ENCODE measurements at places on chromosomes 4 and X.

GRCh38 chrX:5752831-5753230 is 475.8 kb downstream of the NLGN4X start:
- DNase-seq = no peak

GRCh38 chr4:139020384-139020783 is 4.8 kb downstream of the NOCT start:
- no peak for DNase-seq

DNA sequence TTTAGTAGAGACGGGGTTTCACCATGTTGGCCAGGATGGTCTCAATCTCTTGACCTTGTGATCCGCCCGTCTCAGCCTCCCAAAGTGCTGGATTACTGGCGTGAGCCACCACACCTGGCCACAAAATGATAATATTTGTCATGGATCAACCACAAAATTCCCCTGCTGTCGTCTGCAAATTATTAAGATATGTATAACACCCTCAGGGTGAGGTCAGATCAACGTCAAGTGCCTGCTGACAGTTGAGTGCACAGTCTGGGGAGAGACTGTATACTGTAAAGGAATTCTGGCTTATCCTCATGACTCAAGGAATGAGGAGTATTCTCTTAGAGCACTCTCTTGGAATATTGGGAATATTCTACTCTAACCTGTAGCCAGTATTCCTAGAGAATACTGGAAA is 11.2 kb downstream of the EPGN start:
- DNase-seq = no peak

DNA sequence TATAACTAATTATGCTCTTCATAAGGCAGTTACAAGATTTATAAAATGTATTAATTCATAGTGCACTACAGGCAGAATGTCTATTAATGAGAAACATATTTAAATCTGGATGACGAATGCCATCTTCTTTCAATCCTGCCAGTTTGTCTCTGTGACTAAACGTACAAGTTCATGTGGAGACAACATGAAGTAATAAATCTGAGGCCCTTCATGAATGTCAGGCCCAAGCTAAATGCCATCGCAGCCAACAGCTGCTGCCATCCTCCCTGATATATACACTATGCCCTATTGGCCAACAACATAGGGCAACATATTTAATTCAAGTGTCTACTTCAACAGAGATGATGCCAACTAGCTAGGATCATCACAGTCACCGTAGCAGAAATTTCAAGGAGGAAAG is 43.7 kb downstream of the TSPAN5 start:
- no peak for DNase-seq

DNA sequence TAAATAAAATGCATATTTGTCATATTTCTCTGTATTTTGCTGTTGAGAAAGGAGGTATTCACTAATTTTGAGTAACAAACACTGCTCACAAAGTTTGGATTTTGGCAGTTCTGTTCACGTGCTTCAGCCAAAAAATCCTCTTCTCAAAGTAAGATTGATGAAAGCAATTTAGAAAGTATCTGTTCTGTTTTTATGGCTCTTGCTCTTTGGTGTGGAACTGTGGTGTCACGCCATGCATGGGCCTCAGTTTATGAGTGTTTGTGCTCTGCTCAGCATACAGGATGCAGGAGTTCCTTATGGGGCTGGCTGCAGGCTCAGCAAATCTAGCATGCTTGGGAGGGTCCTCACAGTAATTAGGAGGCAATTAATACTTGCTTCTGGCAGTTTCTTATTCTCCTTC is 3.3 kb downstream of the HTT start:
- DNase-seq = no peak

DNA sequence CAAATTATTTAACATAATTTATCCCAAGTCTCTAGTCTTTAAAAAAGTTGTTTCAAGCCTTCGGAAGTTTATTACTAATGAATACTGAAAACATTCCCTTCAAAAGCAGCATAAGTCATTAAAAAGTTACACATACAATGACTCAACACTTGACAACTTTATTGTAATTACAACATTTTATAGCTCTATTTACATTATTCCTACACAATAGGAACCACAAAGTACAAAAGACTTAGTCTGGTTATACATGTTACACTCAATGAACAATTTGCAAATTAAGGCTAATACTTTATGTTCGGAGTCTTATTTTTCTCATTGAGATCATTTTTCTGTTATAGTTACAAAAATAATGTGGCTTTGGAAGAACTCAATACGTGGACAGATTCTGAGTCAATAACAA is 114.4 kb upstream of the POF1B start:
- no peak for DNase-seq

- DNase-seq = peak; percentile 41
Observed at GRCh38 chrX:53686151-53686885, at the start of gene HUWE1. Gene HUWE1 (minus strand): TSS chrX:53686719. CDS start chrX:53654107, 32,612 bp downstream.

DNA sequence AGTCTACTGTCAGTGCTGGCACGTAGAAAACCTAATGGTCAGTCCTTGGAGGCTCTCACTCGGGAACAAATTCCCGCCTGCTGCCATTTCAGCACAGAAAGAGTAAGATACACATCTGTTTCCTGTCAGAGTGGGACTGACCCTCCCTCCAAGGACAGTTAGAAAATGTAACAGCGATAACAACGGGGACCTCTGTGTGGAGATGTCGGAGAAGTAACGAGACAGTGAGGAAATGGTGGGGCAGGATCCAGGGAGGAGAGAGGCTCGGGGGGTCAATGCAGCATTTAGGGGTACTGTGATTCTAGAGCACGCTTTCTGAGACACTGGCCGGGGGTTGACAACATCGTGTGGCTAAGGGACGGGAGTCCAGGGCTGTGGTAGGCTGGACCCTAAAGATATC is 36.0 kb upstream of the SORCS2 start:
- DNase-seq = no peak

GRCh38 chr4:137559801-137560200 is 27.5 kb upstream of the PCDH18 start:
- no peak for DNase-seq

- no peak for DNase-seq
Observed at GRCh38 chr4:169099771-169100180, 89.7 kb upstream of the CBR4 start.

GRCh38 chr4:26568446-26568994 is 15.4 kb upstream of the TBC1D19 start:
- DNase-seq = no peak

DNA sequence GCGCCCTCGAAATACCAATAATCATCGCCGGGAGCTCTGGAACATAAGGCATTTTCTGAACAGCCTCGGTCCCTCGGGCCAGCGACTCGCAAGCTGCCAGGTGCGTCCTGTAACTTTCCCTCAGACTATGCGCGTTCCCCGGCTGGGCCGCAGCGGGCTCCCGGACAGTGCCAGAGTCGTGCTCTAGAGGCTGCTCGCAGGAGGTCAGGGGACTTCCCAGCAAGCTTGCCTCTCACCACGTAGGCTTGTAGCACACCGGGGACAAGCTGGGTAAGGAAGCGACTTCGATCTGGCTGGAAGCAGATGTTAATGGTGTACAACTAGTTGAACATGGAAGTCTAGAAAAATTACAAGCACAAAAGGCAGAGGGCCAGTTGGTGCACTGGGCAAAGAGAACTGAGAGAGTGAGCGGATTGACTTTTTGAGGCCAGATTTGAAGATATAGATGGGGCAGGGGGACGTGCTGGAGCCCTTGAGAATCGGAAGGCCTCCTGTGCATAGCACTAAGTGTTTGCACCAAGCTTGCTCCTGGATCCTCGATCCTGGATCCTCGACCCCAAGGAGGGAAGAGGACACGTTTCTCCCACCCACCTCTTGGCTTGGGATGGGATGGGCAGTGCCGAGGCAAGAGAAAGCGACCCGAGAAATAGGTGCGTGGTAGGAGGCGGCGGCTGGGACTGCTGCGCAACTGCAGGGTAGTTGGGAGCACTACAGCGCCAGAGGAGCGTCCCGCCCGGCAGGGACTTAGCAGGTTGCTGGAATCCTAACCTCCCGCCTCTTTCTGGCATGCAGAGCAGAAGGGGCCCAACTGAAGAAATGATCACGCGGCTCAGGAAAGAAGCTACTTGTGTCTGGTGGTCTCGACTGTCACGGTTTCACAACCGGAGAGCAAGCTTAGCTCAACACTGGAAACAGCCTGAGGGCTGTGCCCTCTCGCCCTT is 19.9 kb upstream of the ZIC3 start:
- no peak for DNase-seq

DNA sequence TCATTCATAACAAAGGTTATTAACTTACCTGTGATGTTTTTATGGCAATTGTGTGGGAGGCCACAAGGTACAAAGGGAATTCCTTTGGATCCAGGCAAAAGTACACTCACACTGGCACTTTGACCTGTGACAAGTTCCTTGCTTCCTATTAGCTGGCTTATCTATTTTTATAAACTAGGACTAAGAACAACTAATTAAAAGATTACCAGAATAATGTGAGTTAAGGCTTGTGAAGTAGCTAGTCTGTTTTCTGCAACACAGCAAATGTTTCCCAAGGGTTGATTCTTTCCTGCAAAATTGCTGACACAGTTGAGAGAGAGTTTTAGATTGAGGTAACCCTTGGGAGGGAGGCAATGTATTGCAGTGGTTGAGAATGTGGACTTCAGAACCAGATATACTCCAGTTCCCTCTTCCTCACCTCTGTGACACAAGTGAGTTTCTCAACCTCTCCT is 107.9 kb downstream of the CPEB2 start:
- no peak for DNase-seq

DNA sequence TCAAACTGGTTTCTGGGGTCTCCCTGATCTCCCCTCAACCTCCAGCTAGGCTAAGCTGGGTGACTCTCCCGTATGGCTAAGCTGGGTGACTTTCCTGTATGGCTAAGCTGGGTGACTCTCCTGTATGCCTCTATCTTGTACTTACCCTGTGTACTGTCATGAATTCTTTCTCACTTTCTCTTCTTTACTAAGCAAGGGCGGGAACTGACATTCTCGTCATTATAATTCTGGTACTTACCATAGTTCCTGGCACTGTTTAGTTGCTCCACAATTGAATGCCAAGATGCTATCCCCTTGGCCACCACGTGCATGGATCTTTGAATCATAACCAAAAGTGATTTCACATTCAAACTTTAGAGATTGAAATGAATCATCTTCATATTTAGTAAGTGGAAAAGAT is 8.8 kb downstream of the INTU start:
- no peak for DNase-seq

DNA sequence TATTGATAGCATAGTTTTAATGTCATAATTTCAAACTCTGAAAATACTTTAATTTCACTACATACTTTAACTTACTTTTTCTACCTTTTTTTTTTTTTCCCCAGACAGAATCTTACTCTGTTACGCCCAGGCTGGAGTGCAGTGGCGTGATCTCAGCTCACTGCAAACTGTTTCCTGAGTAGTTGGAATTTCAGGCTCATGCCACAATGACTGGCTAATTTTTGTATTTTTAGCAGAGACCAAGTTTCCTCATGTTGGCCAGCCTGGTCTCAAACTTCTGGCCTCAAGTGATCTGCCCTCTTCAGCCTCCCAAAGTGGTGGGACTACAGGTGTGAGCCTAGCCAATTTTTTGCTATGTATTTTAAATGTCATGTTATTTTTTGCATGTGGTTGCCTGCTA is 741.6 kb downstream of the TRAM1L1 start:
- DNase-seq = no peak

All from NCI-H187 (cell line).